ENCODE measurements at places on chromosomes 5 and 9. TPM values are rescaled to one million over a fixed set of nuclear protein-coding genes. Genes with fewer than 3 reads are reported as not detected.

DNA sequence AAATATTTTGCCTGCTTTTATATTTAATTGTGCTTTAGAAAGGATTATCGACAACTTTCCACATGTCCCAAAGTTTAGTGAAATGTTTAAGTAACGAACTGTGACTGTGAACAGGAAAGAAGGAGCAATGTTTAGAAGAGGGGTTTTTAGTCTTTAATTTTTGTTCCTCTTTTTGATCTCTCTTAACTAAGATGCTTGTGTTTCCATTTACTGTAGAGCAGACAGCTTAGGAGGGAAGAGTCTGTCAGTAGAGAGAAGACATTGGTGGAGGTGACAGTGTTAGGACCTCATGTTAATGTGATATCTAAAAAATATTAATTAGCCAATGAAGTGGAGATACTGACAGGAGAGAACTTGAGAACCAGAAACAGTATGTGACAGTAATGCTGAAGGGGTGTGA lies 92.2 kb downstream of the RASGRF2 start:
- no peak for DNase-seq

DNA sequence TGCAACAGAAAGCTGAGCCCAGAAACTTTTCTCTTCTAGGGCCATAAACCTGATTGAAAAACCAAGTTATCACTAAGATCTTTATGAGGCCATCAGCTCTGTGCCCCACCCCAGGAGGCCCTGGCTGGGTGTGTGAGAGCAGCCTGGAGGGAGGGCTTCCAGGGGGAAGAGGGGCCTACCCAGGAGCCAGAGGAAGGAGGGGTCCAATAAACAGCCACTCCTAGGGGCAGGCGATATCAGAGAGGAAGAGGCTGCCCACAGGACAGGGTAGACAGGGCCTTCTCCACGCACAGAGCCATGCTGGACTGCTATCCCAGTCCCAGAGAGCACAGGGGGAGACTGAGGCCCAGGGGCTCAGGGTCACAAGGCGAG lies 4.5 kb upstream of the CDX1 start:
- no peak for DNase-seq

DNA sequence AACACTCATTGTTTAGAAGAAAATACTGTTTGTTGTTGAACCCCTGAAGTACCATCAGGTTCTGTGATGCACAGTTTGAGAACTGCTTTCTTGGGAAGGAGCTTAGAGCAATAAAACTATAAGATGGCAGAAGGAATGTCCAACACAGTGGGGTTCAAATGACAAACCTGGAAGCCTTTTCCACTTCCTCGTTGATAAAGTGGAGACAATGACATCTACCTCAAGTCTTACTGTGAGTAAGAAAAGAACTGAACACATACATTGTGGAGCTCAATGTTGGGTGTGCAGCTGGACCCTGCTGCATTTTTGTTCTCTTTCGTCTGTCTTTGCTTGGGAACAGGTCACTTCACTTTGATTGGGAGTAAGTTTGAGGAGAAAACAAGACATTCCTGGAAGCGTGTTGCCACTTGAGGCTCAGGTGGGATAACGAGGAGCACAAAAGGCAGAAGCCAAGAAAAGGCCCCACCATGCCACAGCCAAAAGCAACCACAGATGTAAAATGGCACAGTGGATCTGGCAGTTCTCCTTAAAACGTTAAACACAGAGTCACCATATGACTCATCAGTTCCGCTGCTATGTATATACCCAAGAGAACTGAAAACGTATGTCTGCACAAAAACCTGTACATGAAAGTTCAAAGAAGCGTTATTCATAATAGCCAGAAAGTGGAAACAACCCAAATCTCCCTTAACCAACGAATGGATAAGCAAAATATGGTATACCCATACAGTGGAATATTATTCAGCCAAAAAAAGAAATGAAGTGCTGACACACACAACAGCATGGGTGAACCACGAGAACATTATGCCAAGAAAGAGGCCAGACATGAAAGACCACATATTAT lies 42.9 kb upstream of the SUB1 start:
- no peak for DNase-seq

- no peak for DNase-seq
Measured at GRCh38 chr5:88957013-88957412, 74.0 kb upstream of the MEF2C start.

GRCh38 chr9:129111528-129112151 lies 425 bp downstream of the PTPA start:
- DNase-seq = no peak

GRCh38 chr5:151212406-151212798 lies 11.5 kb downstream of the CCDC69 start:
- no peak for DNase-seq

GRCh38 chr5:81971111-81971711 lies 612 bp upstream of the ATG10 start:
- no peak for DNase-seq

GRCh38 chr5:14041528-14042192 lies 97.2 kb upstream of the DNAH5 start:
- DNase-seq = no peak

DNA sequence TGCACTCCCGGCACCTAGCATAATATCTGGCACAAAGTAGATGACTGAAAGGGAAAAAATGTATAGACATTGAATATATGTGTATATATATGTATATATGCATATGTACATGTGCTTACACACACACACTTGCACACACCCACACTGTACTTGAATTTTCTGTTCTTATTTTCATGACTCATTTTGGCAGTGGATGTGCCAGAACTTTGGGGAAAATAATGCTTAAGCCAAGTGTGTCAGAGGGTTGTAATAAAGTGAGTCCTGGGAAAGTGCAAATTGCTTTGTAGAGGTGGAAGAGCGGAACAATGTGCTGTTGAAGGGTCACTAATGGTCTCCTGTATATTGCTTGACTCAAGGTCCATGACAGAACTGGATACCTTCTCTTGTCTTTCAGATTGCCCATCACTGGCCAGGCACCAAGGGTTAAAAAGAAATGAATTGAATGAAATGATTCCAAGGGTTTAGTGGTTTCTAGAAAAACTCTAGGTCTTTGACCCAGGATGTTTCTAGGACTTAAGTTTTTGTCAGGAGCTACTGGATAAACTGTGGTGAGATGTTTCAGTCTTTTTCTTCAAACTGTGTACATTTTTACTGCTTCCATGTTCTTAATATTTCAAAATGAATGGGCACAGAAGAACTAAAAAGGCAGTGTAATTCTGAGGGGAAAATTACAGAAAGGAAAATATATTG lies 129.9 kb upstream of the MOCS2 start:
- no peak for DNase-seq

GRCh38 chr5:115683081-115683480 lies 57.2 kb upstream of the TMED7 start:
- DNase-seq = no peak

Gene C9orf50
- total RNA-seq = not detected

DNA sequence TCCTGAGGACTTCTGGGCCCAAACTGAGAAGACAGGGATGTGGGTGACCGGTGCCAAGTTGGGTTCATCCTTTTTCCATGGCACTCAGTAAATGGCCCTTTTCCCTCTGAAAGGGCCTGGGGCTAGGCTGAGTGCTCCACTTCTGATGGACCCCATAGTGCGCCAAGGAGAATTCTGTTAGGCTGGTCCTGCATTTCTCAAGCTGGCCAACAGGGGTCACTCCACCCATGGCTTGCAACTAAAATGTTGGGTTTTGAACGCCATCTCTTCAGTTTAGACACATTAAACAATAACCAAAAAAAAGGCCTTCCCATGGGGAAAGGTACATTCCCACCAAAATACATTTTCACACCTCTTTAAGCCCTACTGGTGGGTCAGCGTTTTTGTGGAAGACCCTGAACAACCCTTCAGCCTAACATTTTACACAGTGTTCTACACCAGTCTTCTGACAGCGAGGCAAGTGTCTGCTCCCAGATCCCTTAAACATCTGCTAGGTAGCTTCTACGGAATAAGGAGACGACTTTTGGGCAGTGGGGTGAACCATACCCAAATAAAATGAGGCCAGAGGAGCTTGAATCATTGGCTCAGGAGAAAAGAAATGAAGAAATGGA lies 27.3 kb downstream of the CNTFR start:
- DNase-seq = no peak

GRCh38 chr5:146588331-146589027 lies 72.5 kb upstream of the GPR151 start:
- DNase-seq = no peak

- DNase-seq = no peak
Measured at GRCh38 chr9:96719521-96719920, 58.4 kb downstream of the ZNF510 start.

GRCh38 chr5:170206216-170206615 lies 26.6 kb upstream of the C5orf58 start:
- no peak for DNase-seq

- no peak for DNase-seq
Measured at GRCh38 chr5:11851416-11851815, 52.8 kb downstream of the CTNND2 start.

- DNase-seq = no peak
Measured at GRCh38 chr5:80382488-80382887, 25.4 kb upstream of the ZFYVE16 start.

Gene ITGA2
- total RNA-seq = 21.3 TPM

DNA sequence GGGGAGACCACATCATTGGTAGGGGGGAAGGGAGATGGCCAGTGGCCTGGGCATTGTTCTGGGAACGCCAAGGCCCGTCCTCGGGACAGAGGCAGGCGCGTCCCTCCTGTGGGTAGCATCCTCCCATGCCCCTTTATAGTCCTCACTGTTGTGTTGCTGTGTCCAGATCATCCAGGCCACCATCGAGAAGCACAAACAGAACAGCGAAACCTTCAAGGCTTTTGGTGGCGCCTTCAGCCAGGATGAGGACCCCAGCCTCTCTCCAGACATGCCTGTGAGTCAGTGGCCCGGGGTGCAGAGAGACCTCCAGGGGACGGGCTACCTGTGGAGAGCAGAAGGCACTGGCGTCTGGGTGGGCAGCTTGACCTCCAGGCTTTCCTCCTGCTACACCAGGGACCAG lies 38.4 kb upstream of the SUSD3 start:
- DNase-seq = no peak
